ENCODE measurements at places on chromosomes 12 and 14.

- DNase-seq: peak; percentile 30
These were observed at the start of gene PRPF40B for GRCh38 chr12:49623142-49623904. Gene PRPF40B, plus strand, starts transcription at chr12:49623561. Its CDS starts 30 bp downstream, at chr12:49623591.

- DNase-seq: no peak
These were observed 124.0 kb downstream of the ESR2 start for GRCh38 chr14:64170181-64170580.

DNA sequence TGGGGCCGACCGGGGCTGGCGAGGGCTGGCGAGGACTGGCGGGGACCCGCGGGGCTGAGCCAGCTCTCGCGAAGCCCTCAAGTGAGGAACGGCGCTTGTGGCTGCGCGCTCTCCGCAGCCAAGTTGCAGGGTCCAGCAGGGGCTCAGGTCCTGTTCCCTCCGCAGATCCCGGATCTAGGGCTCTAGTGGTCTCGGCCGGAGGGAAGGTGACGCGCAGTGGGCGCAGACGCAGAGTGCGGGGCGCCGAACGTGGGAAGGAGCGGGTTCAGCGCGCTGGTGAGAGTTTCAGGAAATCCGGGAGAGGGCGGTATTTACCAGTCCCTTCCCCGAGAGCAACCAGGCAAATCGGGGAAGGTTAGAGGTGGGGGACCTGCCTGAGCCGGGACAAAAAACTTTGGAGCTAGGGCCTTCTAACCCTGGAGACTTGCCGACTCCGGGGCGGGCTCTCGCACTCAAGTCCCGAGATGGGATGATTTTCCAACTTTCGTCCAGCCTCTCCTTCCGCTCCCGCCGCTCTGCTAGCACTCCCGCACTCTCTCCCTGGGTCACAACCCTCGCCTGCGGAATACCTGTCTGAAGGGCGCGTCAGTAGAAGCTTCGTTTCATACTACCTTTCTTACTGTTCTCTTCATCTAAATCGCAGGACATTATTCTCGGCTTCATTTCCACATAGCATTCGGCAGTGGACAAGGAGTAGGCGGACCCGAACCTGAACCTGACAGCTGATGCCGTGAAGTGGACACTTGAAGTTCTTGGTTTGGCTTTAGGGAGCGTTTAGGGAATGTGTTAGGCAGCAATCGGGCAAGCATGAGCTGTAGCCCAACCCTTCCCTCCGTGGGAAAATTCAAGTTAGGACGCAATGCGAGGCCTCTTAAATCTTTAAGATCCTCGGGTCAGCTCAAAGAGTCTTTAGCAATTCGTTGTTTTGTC, 13.6 kb upstream of the PAX9 start:
- no peak for DNase-seq

DNA sequence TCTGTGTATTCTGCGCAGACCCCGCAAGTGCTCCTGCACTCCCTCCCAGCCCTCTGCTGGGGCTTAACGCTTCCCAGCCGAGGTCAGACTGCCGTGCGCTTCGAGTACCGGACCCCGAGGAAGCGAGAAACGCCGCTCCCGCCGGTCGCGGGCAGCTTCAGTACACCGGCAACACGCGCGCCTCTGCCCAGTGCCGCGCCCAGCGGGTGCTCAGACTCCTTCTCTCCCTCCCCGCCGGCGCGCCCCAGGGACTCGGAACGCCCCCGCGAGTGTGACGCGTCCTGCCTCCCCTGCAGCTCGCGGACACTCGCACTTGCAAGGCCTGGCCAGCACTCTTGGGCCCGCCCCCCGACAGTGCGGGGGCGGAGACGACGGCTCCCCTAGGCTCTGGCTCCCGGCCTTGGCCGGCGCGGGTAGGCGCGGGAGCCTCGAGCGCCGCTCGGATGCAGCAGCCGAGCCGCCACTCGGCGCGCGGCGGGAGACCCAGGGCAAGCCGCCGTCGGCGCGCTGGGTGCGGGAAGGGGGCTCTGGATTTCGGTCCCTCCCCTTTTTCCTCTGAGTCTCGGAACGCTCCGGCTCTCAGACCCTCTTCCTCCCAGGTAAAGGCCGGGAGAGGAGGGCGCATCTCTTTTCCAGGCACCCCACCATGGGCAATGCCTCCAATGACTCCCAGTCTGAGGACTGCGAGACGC, at the start of gene PTGER2:
PTGER2 (plus strand) TSS at position 410 of the 692 bp plus-strand sequence; CDS start at position 647, 237 bp downstream.
- DNase-seq: peak; percentile 92

GRCh38 chr12:47822863-47823262, 3.2 kb upstream of the HDAC7 start:
- no peak for DNase-seq

- DNase-seq: no peak
These were observed 10.8 kb downstream of the SNRNP35 start for GRCh38 chr12:123468786-123469185.

DNA sequence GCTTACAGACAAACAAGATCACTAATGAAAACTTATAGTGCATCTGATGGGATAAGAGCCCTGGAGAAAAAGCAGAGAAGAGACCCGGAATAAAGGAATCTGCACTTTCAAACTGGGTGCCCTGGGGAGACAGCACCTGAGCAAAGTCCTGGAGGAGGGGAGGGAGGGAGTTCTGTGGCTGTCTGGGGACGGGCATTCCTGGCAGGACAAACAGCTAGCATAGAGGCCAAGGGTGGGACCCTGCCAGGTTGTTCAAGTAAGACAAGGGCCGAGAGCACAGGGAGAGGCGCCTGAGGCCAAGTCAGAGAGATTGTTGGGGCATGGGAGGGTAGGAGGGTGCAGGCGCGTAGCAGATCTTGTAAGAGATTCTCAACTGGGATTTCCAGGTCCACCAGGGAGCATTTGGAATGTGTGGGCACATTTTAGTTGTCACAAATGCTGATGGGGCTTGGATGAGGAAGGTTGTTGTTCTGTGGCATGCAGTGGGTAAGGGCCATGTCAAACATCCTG, 14.2 kb downstream of the IQSEC3 start:
- DNase-seq: no peak

DNA sequence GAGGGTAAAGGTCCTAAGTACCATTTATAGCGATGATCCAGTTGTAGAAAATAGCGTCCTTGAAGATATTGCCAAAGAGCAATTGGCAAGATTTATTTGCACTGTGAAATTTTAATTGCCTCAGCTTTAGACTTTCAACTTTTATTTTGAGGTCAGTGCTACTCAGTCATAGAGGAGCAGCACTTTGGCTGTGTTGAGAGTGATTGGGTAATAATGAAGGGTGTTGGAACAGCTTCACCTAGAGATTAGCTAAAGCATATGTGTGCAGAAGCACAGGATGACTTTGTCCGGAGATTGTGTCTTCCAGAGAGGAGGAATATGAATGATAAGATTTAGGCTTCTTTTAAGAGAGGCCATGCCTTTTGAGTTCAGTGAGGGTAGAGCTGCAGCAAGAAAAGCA, 164.8 kb downstream of the NPAS3 start:
- DNase-seq: no peak

Measured in AG04450 (cell line).